ENCODE measurements at places on chromosomes 2 and 18.

GRCh38 chr18:77395953-77396352, 146.3 kb downstream of the GALR1 start:
- DNase-seq, result no peak

DNA sequence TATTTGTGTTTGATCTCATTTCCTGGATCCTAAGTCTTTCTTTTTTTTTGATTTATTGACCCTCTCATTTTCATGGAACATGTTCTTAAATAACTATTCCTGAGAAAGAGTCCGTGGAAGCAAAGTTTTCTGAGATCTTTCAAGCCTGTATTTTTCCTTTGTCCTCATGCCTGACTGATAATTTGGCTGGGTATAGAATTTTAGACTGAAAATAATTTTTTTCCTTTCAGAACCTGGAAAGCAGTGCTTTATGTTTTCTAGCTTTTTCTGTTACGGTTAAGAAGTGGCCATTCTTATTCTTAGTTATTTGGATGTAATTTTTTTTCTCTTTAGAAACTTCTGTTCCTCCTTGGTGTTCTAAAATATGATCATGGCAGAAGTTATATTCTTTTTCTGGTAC, 82.5 kb downstream of the SEMA4F start:
- no peak for DNase-seq

DNA sequence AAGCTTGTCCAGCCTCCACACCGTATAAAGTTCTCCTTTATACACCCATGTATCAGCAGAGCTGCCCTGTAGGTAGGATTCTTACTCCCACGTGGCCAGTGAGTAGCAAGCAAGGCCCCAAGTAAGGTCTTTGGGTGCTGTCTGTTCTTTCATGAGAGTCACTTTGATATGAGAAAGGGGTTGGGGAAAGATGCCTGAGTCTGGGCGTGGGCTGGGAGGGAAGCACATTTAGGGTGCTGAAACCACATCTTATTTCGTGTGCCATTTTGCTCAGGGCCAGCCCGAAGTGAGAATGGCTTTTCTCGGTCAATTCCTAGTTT, 436 bp upstream of the ITPRIPL1 start:
- DNase-seq, result peak; percentile 42

- no peak for DNase-seq
Measured at GRCh38 chr18:35694808-35695207, 113.3 kb downstream of the GALNT1 start.

DNA sequence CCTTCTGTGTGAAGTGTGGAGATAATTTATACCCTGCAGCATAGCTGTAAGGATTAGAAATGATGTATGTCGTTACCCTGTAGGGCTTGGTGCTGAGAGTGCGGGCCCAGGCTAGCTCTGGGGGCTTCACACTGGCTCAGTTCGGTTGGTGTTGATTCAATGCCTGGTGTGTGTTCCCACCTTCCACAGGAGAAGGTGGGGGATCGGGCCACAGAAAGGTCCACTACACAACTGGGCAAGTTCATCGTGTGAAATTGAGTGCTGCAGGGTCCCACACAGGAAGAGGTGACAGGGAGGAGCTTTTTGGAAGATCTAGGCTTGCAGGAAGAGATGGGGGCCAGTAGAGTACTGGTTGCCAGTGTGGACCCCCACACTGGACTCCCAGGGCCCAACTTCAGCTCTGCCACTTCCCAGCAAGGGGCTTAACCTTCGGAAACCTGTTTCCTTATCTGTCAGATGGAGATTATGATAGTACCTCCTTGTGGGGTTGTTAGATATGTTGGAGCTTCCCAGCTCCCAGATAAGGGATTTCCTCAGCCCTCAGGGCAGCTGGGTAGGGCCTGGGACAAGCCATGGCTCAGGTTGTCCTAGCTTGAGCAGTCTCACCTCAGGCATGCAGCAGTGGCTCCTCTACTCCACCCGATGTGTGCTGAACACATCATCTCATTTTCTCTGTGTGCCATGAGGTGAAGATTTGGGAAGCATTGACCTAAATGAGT, 71.5 kb downstream of the TMEM247 start:
- DNase-seq, result no peak

DNA sequence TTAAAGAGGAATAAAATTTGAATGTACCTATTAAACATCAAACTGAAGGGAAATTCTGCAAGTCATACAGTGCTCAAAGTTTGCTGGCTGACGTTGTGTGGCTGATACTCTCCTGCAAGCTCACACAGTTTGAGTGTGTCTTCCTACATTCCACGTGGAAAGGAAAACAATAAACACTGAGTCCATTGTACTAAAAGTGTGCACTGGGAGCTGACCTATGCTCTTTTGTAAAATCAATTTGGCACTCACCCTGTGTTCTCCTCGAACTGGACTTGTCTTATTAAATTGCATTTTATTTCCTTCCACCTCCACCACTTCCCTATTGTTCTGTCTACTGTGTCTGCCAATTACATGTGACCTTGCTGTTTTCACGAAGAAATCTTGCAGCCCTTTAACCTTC, 458.0 kb downstream of the CPS1 start:
- DNase-seq, result no peak

GRCh38 chr2:54524226-54524991, 68.3 kb downstream of the SPTBN1 start:
- DNase-seq, result peak; percentile 30

GRCh38 chr2:72142570-72143440, 4.9 kb downstream of the CYP26B1 start:
- no peak for DNase-seq

- DNase-seq, result no peak
Measured at GRCh38 chr2:217103752-217104545, 244.1 kb upstream of the TNP1 start.

DNA sequence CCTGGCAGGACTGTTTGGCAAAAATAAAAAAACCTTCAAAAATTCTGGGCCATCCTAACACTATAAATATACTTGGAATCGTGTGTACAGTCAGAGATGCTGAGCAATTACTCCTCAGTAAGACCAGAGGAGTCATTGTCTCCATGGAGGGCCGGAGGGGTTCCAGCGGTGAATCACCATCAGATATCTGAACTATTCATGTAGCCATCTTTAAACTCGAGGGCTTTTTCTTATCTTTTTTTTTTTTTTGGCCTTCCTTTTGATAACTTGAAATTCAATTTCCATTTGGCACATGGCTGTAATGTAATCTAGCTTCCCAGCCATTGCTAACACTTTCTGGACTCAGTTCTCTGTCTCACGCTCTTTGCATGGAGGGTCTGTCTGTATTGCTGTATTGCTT, 7.4 kb upstream of the FHL2 start:
- DNase-seq, result no peak

GRCh38 chr2:180559771-180560170, 420.6 kb upstream of the UBE2E3 start:
- no peak for DNase-seq

GRCh38 chr2:203195331-203196036, 43.3 kb upstream of the CYP20A1 start:
- DNase-seq, result no peak

DNA sequence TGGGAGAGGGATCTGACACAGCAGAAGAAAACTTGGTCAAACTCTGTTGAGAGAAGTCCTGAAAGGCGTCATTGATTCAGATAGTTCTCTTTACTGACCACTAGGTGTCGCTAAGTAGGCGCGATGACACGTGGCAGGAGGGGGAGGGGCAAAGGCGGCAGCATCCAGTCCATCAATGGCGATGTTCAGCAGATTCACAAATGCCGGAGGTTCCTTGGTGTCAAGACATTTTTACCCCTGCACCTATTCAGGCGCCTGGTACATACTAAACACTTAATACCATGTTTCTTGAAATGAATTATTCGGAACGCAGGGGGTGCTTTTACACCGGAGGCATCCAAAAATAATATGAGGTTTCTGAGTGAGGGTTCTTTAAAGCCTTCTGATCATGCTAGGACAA, 3.0 kb upstream of the PLEK start:
- DNase-seq, result peak; percentile 74

GRCh38 chr2:154233231-154233630, 361.5 kb downstream of the GALNT13 start:
- DNase-seq, result no peak

GRCh38 chr2:18455236-18455862, 105.1 kb downstream of the RDH14 start:
- no peak for DNase-seq

GRCh38 chr2:42895791-42896135, 103.4 kb upstream of the HAAO start:
- DNase-seq, result no peak

GRCh38 chr2:85170938-85171475, 37.8 kb downstream of the TCF7L1 start:
- DNase-seq, result no peak

GRCh38 chr2:64992218-64992617, 3.0 kb downstream of the SLC1A4 start:
- no peak for DNase-seq

DNA sequence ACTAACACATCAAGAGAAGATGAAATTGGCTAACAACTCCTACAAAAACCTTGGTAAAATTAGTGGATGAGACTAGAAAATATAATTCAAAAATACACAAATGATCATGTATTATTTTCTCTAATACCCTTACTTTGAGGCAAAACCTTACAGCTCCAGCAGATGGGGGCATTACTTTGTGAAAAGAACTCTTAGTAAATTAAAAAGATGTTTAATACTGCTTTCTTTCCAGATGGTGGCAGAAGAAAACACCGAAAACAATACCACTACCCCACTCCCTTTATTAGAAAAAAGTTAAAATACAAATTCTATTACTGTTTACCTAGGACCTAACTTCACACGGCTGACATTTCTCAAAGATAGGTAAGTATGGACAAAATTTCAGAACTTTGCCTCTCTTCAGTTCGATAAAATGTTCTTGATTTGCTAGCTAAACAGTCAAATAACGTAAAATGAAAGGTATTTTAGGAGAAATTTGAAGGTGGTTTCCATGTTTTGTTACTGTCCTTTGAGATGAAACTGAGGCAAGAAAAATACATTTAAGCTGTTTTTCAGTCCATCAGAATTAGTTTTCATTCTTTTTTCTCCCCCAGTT, 30.6 kb downstream of the ORC4 start:
- DNase-seq, result no peak

GRCh38 chr2:98868548-98869271, 67.3 kb downstream of the CRACDL start:
- no peak for DNase-seq

GRCh38 chr2:136085453-136086209, 32.3 kb downstream of the CXCR4 start:
- no peak for DNase-seq

DNA sequence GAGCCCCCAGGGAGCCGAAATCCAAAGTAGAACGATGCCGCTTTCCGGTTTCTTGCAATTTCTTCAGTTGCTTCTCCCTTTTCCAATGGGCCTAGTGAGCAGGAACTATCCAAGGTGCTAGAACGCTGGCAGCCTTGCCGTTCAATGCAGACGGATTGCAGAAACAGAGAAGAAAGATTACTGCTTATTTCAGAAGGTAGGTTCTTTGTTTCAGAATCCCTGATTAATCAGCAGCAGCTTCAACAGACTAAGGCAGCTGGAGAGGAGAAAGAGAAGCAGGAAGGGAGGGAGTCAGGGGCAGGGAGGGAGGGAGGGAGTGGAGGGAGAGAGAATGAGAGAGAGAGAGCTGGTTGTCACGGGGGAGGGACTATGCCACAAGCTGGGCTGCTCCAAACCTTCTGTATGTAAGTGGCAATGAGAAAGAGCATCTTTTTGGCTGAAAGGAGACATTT, 576 bp downstream of the NYAP2 start:
- DNase-seq, result no peak

- DNase-seq, result no peak
Measured at GRCh38 chr2:46320141-46320567, 22.9 kb downstream of the EPAS1 start.

Data from stimulated activated naive CD8-positive, alpha-beta T cell treated with anti-CD3 and anti-CD28 coated beads, Interleukin-15, amount 100 ng/mL, for 72 hours (primary cell).